ENCODE measurements at places on chromosomes 12 and 14. TPM values are rescaled to one million over a fixed set of nuclear protein-coding genes. Genes with fewer than 3 reads are reported as not detected.

The TEX22 gene
- polyA plus RNA-seq, result 0.14 TPM

The ACOT4 gene
- polyA plus RNA-seq, result 0.45 TPM

The SPTLC2 gene
- 41.3 TPM for polyA plus RNA-seq

The CDKL1 gene
- polyA plus RNA-seq, result 20.1 TPM

The TESPA1 gene
- not detected for polyA plus RNA-seq

The CACNA1C gene
- polyA plus RNA-seq, result 5.9 TPM

The IL31 gene
- not detected for polyA plus RNA-seq

The GPR68 gene
- 0.83 TPM for polyA plus RNA-seq

DNA sequence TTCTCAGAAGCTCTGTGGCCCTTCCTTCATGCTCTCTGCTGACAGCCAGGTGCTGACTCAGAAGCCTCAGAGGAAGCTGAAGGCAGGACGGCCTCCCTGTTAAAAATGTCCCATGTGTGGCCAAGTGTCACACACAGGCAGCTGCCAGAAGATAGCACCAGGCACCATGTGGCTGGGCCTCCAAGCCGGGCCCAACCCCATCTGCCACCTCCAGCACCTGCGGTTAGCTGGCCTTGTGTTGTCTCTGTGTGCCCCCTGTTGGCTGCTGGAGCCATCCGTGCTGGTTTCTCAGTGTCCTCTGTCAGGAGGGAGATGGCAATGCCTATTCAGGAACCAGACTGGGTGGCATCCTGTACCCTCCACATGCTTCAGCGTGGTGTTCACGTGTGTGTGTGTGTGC lies 63.2 kb downstream of the TSPAN11 start:
- no peak for DNase-seq

DNA sequence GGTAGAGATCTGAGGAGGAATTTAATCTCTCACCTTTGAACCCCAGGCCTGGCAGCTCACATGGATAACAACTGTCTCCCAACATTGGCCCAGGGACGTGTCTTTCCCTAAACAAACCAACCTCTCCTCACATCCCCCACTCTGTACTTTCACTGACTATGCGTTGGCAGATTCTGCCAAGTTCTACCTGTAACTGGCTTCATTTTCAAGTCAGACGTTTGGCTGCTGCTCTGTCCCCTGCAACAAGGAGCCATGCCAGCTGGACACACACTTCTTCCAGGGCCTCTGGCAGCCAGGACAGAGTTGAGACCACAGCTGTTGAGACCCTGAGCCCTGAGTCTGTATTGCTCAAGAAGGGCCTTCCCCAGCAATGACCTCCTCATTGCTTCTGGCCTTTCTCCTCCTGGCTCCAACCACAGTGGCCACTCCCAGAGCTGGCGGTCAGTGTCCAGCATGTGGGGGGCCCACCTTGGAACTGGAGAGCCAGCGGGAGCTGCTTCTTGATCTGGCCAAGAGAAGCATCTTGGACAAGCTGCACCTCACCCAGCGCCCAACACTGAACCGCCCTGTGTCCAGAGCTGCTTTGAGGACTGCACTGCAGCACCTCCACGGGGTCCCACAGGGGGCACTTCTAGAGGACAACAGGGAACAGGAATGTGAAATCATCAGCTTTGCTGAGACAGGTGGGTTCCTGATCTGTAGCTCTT lies at the start of gene INHBC:
Gene INHBC (plus strand): TSS at position 268 of the 707 bp plus-strand sequence. CDS start 103 bp downstream, at position 371.
- no peak for DNase-seq

- no peak for DNase-seq
Observed at GRCh38 chr12:89417246-89417977, 65.1 kb upstream of the DUSP6 start.

DNA sequence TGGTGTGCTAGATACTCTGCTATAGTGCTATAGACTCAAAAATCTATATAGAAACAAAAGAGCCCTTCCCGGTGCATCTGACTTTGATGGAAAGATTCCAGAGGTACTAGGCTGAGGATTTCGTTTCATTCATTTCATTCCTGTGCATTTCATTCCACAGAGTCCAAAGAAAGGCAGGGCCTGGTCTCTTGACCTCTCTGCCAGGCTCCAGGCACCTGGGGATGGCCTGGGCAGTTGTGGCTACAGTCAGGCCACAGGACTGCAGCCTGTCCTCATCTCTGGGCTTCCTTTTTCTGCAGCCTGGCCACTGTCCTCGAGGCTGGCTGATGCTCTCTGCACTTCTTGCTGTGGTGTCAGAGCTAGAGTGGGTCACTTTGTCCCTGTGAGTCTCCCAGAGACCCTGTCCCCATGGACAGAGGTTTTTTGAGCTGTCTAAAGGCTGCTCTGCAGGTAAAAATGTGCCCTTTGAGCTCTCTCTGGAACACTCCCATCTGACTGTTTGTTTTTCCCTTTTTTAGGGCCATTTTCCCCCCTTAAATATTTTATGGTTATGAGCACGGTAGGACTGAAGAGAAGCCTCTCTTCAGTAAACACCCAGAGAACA lies 3.2 kb upstream of the VDR start:
- DNase-seq, result no peak

GRCh38 chr12:109309381-109310246 lies 530 bp upstream of the FOXN4 start:
- no peak for DNase-seq

DNA sequence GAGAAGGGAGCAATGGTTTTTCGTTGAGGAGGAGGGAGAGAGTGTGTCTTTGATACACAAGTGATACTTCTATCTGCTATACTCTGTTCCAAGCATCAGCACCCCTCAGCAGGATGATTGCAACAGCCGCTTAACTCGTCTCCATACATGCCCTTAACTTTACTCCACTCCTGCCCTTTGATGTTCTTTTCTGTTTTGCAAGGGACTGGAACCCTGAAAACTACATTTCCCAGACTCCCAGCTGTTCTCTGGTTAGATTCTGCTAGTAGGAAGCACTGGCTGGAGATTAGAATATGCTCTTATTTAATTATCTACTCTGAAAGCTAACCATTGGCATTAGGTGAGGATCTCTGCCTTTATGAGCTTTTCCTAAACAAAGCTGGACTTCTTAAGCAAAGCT lies 23.5 kb upstream of the CRADD start:
- no peak for DNase-seq

GRCh38 chr12:98022961-98023360 lies 492.4 kb upstream of the TMPO start:
- no peak for DNase-seq

GRCh38 chr14:43336351-43336750 lies 1170.7 kb downstream of the FSCB start:
- DNase-seq, result no peak

- DNase-seq, result no peak
Observed at GRCh38 chr12:6742834-6743233, 10.1 kb downstream of the MLF2 start.

GRCh38 chr12:110658878-110659277 lies 30.0 kb downstream of the HVCN1 start:
- DNase-seq, result no peak

GRCh38 chr12:119089380-119090013 lies 89.2 kb upstream of the HSPB8 start:
- no peak for DNase-seq

DNA sequence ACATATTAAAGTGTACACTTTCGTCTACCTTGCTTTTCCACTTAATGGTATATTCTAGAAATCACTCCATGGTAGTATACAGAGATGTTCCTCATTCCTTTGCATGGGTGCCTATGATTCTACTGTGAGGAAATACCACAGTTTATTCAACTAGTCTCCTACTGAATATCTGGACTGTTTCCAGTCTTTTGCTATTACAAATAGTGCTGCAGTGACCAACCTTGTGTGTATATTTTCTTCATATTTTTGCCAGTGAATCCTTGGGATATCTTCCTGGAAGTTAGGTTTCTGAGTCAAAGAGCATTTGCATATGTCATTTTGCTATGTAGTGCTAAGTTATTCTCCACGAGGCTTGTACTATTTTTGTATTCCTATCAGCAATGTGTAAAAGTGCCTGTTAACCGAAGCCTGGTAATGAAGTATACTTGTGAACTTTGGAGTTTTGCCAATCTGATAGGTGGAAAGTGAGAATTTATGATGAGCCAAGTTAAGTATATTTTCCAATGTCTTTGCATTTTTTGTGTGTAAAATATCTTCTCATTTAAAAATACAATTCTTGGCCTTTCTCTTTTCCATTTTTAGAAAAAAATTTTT lies 31.3 kb upstream of the TMEM263 start:
- DNase-seq, result no peak

- no peak for DNase-seq
Observed at GRCh38 chr14:101167428-101167827, 263.9 kb upstream of the RTL1 start.

DNA sequence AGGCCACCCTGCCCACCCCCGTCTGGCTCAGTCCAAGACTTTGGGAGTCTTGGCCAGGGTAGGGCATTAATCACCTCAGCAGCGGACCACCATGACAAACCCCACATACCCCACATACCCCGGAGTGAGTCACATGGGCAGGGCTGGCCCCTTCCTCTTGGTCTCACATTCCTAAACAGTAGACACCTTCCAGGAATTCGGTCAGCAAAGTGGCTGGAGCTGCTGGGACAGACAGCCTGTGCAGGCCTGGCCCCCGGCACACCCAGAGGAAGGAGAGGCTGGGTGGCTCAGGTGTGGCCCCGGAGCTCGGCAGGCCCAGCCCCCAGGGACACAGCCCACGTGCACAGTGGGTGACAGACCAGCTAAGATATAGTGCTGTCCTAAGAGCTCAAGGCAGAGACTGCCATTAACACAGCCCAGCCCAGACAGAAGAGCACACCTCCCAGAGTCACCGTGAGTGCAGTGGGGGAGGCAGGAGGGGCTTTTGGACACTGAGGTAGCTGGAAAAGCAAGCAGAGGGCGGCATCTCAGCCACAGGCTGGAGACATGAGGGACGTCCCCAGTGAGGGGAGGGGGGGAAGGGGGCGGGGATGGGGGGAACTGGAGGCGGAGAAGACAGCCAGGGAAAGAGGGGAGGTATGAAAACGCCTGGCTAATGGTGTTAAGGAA lies 24.0 kb downstream of the CCDC85C start:
- no peak for DNase-seq

- DNase-seq, result no peak
Observed at GRCh38 chr12:52760623-52761022, 16.5 kb downstream of the KRT76 start.

- DNase-seq, result no peak
Observed at GRCh38 chr14:36086629-36087395, 89.7 kb downstream of the PTCSC3 start.

GRCh38 chr12:82504409-82504808 lies 146.1 kb downstream of the METTL25 start:
- no peak for DNase-seq
